ENCODE measurements at places on chromosomes 11 and 22.

GRCh38 chr11:117944554-117944953 is 15.4 kb upstream of the TMPRSS13 start:
- DNase-seq, result no peak

DNA sequence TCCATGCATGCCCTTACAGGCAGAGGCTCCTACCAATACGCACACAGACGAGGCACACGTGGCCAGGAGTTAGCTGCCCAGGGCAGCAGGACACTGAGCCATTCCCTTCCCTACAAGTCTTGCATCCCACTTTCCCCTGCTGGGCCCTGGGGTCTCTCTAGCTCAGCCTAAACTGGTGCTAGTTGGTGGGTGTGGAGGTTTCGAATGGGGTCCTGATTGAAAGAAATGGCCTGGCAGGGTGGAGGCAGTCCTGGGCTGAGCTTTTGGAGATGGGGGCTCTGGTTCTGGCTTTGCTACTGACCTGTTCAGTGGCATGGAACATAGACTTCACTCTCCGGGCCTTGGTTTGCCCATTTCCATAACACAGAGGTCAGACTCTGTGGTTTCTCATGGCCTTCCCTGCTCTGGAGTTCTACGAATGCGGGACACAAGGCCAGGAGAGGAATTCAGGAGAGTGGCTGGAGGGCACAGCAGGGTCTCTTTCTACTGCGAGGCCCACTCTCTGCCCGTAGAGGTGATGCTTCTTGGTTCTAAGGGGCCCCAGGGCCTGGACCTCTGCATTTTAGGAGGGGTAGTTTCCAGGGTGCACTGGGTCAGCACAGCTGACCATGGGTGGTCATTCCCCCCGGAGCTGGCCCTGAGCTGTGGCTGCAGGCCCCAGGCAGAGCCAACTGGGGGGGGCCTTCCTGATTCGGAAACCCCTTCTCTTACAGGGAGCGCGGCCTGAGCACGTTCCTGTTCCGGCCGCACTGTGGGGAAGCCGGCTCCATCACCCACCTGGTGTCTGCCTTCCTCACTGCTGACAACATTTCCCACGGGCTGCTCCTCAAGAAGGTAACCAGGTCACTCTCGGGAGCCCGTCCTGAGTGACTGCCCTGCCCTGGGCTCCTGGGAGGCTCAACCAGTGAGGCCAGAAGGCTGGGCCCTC is 40.0 kb downstream of the RNF141 start:
- no peak for DNase-seq

GRCh38 chr11:43825217-43825816 is 55.3 kb upstream of the ALKBH3 start:
- DNase-seq, result no peak

- DNase-seq, result no peak
Measured at GRCh38 chr22:27206374-27207133, 549.2 kb downstream of the MIAT start.

- no peak for DNase-seq
Measured at GRCh38 chr22:26416670-26417276, 12.3 kb upstream of the ASPHD2 start.

- DNase-seq, result no peak
Measured at GRCh38 chr11:105458071-105458470, 151.8 kb upstream of the GRIA4 start.

DNA sequence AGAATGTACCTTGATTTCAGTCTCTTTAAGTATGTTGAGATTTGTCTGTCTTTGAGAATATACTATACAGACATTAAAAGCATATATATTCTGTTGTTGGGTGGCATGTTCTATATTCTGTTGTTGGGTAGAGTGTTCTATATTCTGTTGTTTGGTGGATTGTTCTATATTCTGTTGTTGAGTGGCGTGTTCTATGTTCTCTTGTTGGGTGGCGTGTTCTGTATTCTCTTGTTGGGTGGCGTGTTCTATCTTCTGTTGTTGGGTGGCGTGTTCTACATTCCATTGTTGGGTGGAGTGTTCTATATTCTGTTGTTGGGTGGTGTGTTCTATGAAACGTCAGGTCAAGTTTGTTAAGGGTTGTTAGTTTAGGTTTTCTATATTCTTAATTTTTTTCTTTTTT is 27.1 kb upstream of the CTTN start:
- no peak for DNase-seq

All from activated CD4-positive, alpha-beta T cell treated with anti-CD3 and anti-CD28 coated beads for 1 hour (primary cell).